Stimulated activated CD4-positive, alpha-beta T cell treated with anti-CD3 and anti-CD28 coated beads, TNF-alpha, amount 100 ng/mL, for 48 hours (primary cell): ENCODE measurements at places on chromosomes 13 and 19.

DNA sequence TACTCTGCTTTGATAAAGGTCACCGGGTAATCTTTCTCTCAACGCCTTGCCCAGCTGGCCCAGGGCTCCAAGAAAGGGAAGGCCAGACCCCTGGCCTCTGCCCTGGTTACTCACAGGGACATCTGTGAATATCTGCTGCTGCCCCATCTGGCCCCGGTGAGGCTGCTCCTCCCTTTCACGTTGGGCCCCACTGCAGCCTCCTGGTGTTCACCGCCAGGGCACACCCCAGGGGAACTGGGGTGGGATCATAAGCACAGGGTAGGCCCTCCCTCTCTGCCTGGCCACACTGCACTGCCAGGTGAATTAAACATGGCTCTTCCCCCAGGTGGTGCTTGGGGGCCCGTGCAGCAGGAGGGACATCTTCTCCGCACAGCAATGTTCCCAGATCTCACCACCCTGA is 12.7 kb downstream of the LAIR1 start:
- DNase-seq, result no peak

GRCh38 chr13:84315527-84315926 is 433.3 kb upstream of the SLITRK1 start:
- no peak for DNase-seq

DNA sequence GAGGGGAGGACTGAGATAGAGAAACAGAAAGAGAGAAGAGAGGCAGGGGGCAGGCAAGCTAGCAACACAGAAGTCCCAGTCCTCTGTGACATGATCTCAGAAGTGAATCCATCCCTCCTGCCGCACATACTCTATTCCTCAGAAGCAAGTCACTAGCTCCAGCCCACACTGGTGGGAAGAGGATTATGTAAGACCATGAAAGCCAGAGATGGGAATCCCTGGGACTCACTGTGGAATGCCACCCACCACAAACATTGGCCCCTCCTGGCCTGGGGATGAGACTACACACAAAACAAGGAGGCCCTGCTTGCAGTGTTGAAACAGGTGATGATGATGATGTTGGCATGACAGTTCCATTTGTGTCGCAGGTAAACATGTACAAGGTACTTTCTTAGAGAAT is 419.9 kb downstream of the IRS2 start:
- no peak for DNase-seq

DNA sequence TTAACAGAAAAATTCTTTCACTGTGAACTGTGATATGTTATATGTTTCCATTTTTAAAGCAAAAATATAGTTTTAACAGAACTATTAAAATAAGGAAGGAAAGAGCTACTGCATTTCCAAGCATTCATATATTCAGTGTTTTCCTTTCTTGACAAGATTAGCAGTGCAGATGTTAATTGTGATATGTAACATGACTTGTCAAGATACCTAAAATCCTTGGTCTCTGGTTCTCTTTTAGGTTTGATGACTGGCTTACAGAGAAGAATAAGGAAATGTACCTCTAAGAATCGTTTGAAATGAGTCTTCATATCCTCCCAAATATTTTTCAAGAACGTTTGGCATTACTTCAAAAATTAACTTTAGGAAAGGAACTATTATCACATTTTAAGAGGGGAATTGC is 907.2 kb downstream of the PCDH9 start:
- DNase-seq, result no peak

GRCh38 chr19:3161453-3161852 is 17.1 kb upstream of the S1PR4 start:
- no peak for DNase-seq

DNA sequence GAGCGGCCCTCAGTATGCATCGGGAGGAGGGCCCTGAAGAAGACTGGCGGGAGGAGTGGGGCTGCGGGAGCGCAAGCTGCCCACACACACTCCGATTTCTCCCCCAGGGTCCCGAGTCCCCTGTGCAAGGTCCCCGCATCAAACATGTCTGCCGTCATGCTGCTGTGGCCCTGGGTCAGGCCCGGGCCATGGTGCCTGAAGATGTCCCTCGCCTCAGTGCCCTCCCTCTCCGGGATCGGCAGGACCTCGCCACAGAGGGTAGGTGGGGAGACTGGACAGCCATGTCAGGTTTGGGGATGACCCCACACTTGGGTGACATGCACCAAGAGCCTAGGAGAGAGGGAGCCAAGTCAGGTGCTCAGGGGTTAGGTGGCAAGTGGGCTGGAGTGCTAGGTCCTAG is 4.7 kb downstream of the KMT2B start:
- DNase-seq, result no peak

GRCh38 chr13:23634897-23635296 is 64.7 kb downstream of the TNFRSF19 start:
- DNase-seq, result no peak

DNA sequence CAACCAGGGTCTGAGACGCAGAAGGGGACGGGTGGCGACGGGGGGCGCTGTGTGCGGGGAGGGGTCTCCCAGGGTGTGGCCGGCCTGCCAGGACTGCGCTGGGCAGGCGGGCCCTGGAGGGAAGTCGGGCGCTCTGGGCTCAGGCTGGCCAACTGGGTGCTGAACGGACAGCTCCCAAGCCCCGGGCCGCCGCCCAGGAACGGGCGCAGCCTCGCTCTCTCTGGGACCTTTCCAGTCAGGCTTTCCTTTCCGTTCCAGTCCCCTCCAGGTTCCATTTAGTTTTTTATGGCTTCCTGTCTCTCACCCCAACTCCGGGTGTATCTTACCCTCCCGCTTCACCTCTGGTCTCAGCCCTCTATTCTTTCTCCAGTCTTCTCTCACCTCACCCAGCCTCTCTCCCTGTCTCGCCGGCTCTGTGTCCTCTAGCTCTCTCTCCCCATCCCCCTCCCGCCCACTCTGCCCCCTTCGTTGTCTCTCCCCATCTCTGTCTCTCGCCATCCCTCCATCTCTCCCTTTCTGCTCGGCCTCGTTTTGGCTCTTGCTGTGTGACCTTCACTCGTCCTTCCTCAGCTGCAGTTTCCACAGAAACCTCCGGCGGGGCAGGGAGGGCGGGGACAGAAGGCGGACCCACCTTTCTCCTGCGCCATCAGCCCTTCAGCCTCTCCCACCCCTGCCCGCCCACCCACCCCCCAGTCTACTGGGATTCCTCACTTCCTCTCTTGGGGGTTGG is 3.3 kb upstream of the ATP1A3 start:
- DNase-seq, result no peak

- DNase-seq, result no peak
Measured at GRCh38 chr19:11092181-11092538, 2.9 kb downstream of the LDLR start.

- no peak for DNase-seq
Measured at GRCh38 chr19:40421993-40422747, 3.6 kb downstream of the SERTAD1 start.

- no peak for DNase-seq
Measured at GRCh38 chr13:38752686-38753085, 65.8 kb downstream of the FREM2 start.

GRCh38 chr13:63944911-63945310 is 2529.3 kb upstream of the PCDH20 start:
- no peak for DNase-seq

DNA sequence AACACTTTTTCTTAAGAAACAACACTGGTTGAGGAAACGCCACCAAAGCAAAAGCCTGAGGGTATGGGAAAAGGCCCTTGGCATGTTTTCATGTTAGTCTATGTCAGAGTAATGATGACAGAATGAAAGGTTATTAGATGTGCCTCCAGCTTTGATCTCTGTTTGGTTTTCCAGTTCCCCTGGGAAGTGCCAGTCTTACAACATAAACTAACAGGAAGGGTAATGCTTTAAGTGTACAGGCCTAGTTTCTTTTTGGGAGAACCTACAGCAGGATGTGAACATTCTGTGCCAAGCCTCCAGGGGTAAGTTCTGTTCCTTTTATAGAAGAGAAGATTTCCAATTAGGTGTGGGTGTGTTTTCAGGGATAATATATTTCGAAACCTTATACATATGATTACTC is 121.7 kb downstream of the FNDC3A start:
- DNase-seq, result no peak

- peak; percentile 23 for DNase-seq
Measured at GRCh38 chr19:737591-738093, 13.3 kb upstream of the MISP start.

GRCh38 chr13:110373617-110374016 is 66.5 kb downstream of the COL4A2 start:
- DNase-seq, result no peak

GRCh38 chr13:68727798-68728197 is 1379.8 kb upstream of the ATXN8OS start:
- DNase-seq, result no peak

- DNase-seq, result no peak
Measured at GRCh38 chr13:95882121-95882520, 171.1 kb downstream of the UGGT2 start.
